ENCODE measurements at places on chromosomes 16 and 17. TPM values are rescaled to one million over a fixed set of nuclear protein-coding genes. Genes with fewer than 3 reads are reported as not detected.

The OR3A2 gene
- 0.80 TPM for total RNA-seq

The SPNS2 gene
- total RNA-seq = 0.28 TPM

The MT4 gene
- not detected for total RNA-seq

DNA sequence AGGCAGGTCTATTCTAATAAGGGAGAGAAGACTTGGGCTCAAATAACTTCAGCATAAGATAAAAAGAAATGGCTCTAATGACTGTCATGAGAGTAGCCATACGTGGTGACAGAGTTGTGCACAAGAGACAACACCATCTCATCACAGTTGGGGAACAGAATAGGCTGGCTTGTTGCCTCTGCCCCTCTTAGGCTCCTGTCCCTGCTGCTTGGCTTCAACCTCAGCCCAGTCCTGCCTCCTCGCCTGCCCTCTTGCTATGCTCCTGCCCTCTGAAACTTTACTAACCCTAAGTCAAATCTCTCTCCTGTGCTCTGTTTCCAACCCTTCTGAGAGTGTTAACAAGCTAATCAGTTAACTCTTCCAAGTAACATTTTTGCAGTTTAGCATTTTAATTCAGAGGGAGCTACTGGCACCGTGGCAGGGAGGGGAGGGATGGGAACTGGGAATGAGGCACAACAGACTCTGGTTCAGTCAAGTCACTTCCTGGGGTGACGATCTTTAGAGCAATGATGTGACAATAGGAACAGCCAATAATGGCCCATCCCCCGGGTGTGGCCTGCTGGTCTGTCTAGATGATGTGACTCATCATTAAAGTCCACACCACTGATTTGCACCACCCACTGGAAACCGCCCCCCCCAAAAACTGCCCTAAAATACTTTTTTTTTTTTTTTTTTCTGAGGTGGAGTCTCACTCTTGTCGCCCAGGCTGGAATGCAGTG, 35.5 kb downstream of the DNAH17 start:
- DNase-seq = no peak

DNA sequence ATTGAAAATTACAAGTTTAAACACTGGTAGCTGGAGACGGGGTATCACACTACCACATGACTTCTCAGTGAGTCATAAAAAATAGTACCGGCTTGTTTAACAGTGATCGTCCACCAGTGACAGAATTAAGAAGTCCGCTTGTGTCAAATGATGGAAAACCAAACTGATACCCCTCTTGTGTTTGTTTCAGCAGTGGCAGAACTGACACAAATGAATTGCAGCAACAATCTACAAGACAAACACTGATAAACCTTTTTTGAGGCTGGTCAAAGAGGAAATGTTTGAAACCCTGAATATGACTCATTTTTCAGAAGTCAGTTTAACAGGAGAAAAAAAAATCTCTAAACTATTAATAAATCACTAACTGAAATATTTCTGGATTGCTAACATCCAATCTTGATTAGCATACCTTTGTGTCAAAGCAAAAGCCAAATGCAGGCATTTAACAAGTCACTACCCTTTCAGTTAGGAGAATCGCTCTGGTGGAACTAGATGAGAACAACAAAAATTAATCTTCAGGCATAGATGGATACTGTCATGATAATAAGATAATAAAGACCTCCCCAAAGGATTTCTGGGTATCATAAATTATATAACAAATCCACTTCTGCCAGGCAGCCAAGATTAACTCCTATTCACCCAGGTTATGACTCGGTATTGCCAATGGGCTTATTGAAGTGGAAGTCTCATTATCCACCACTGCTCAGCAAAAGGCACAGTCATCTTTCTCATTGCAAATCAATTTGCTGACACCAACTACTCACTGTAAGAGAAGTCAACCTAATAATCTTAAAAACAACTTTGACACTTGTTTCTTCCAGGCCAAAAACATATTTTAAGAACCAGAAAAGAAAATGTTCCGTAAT, 20.8 kb downstream of the DCUN1D3 start:
- DNase-seq = no peak

GRCh38 chr17:66865151-66865550, 30.2 kb downstream of the CACNG5 start:
- no peak for DNase-seq

DNA sequence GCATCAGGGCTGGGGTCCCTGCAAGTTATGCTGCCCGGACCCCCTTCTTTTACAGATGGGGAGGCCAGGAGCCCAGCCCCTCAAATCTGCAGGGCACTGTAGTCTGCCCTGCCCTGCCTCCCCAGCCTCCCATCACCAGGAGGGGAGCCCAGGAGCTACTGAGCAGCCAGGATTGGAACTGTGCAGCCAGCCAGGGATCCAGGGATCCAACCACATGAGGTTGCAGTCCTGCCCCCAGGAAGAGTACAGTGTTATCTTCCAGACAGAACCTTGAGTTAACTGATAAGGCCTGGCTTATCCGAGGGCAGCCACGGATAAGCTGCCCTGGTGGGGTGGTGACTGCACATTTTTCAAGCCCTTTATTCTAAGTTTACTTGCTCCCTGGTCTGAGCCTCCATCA, 11.4 kb upstream of the NDRG4 start:
- DNase-seq = no peak

The DNAAF1 gene
- total RNA-seq = 0.95 TPM

The NCBP3 gene
- 55.9 TPM for total RNA-seq

Measured in natural killer cell (primary cell).